ENCODE measurements at places on chromosomes 6 and 20.

DNA sequence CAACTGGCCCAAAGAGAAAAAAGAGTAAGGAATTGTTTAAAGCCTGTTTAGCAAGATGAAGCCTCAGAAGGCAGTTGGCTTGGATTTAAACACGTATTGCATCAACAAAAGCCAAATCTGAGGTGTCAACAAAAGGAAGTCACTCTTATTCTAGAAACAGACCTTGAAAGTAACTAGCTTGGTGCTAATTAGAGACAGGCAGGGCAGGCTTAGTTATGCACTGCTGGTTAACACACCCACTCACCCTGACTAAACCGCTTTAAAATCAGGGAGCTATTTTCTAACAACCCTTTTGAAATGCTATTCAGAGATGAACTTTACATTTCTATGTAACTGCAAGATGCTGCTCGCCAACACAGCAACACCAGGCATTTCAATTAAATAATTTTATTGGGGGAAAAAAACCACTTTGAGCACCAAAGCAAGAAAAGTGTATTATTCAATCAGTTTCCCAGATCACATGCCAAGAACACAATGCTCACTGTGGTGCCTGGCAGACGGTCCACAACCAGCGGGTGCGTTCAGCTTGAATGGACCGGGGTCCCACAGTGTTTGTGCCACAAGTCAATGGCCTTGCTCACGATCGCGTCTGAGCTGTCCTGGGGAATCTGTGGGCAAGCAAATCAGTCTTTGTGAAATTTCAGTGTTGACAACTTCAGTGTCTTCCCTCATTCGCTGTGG is 23.6 kb downstream of the TBC1D7 start:
- H3K27me3 ChIP-seq: no peaks in the 10 kb centered on the region
- no peak overlapping the region for H3K4me3 ChIP-seq
- DNase-seq: no peak
- no peaks in the 10 kb centered on the region for H3K36me3 ChIP-seq
- H3K27ac ChIP-seq: peak overlapping the region; percentile 80

DNA sequence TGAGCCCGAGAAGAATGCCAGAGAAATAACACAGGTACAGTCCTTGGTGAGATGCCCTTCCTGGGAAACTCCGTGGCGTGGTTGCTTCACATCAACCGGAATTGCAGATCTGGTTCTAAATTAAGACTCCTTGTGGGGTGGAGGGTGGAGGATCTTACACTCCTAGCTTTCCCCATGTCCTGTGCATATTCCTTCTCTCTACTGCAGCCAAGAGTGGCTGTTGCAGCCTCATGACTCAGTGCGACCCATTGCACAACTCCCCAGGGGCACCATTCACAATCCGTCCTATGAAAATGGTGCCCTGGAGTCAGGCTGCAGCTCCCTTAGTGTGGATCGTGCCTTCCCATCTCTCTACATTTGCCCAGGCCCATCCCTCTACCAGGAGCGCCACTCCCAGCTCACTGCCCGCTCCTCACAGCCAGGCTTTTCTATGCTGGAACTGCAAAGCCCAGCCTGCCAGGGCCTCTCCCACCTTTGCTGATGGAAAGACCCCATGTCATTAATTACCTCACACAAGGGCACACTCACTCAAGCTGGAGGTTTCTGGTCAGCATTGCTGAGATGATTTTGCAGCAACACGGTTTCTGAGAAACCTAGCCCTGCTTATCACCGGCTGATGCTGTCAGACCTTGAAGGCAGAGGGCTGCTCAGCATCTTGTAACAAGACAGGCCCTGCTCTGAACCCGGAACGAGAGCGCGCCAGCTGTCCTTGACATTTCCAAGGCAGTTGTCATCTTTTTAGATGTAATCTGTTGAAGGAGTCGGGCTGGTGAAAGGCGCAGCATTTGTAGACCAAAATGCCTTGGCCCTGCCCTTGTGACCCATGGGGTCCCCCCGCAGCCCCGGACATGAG is 39.7 kb downstream of the SIRPA start:
- H3K27ac ChIP-seq: peak overlapping the region; percentile 44
- peaks cover 4% of the 10 kb centered on the region for H3K4me1 ChIP-seq
- no peak overlapping the region for H3K4me3 ChIP-seq
- peaks cover 47% of the 10 kb centered on the region for H3K36me3 ChIP-seq
- no peaks in the 10 kb centered on the region for H3K27me3 ChIP-seq

DNA sequence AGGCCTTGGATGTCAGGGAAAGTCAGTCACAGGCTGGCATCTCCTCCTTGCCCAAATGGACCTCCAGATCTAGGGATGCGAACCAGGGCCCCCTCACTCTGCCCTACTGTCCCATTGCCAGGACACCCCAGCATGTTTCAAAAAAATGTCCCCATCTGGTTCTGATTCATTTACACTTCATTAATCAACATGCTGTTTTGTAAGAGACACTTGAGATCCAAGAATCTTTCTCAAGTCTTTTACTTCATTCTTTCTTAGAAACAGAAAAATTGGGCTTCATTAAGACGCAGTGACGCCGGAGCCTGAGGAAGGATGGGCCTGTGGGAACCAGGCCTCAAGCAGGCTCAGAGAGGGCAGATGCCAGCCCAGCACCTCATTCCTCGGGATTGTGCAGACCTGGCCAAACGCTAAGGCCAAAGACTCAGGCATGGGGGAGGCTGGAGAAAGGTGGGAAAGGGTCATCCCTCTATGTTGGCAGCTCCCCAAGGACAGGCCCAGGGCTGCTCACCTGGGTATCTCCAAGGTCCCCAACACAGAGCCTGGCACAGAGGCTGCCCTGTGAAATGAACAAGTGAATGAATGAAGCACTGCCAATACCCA is 3.8 kb downstream of the RSPO4 start:
- no peak for DNase-seq
- H3K27ac ChIP-seq: no peak overlapping the region

GRCh38 chr6:35181308-35181932 is 32.3 kb upstream of the SCUBE3 start:
- peak; percentile 37 for DNase-seq
- peaks cover 35% of the 10 kb centered on the region for H3K4me1 ChIP-seq
- H3K36me3 ChIP-seq: no peaks in the 10 kb centered on the region
- H3K27me3 ChIP-seq: peaks cover 5% of the 10 kb centered on the region
- H3K4me3 ChIP-seq: no peak overlapping the region

GRCh38 chr6:52552278-52552643 is 24.6 kb downstream of the TRAM2 start:
- no peaks in the 10 kb centered on the region for H3K27me3 ChIP-seq
- H3K27ac ChIP-seq: peak overlapping the region; percentile 73
- H3K4me3 ChIP-seq: peak overlapping the region; percentile 16

Data from stomach (tissue), 19 donors.